ENCODE measurements at places on chromosomes 11 and 22.

GRCh38 chr11:107276077-107276476 lies 181.5 kb downstream of the CWF19L2 start:
- no peak for DNase-seq

GRCh38 chr22:35921777-35922176 lies 106.8 kb downstream of the RBFOX2 start:
- peak; percentile 43 for DNase-seq

GRCh38 chr11:129815596-129816461 lies at the start of gene TMEM45B:
TMEM45B (plus strand) TSS chr11:129815848; CDS start chr11:129852483, 36,635 bp downstream.
- peak; percentile 63 for DNase-seq

GRCh38 chr11:19735157-19735908 lies 22.7 kb downstream of the NAV2 start:
- DNase-seq = no peak

DNA sequence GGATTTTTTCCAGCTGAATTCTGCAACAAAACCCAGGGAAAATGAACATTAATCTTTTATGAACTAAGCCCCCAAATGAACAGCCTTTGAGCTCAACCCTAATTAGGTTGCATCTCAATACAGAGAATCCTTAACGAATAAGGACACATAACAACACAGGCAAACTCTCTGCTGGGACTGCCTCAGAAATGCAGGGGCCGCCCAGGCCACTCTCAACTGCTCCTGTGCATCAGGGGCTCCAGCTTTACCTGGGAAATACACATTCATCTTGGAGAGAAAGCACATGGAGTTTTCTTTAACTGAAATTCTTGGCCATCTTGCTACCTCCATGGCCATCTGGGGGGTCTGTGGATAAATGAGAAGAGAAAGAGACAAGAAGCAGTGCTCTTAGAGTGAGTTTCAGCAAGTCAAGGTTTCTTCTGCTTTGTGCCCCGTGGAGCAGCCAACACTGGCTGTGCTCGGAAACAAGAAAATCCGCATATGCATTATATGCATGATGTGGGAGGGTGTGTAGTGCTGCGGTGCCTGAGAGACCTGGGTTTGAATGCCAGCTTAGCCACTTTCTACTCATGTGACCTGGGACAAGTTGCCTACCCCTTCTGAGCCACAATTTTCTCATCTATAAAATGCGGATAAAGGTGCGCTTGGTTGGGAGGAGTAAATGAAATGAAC lies 81.9 kb upstream of the RCN1 start:
- no peak for DNase-seq

- no peak for DNase-seq
Observed at GRCh38 chr11:19727246-19727645, 14.6 kb downstream of the NAV2 start.

GRCh38 chr11:105612771-105613170 lies 2.9 kb downstream of the GRIA4 start:
- no peak for DNase-seq

DNA sequence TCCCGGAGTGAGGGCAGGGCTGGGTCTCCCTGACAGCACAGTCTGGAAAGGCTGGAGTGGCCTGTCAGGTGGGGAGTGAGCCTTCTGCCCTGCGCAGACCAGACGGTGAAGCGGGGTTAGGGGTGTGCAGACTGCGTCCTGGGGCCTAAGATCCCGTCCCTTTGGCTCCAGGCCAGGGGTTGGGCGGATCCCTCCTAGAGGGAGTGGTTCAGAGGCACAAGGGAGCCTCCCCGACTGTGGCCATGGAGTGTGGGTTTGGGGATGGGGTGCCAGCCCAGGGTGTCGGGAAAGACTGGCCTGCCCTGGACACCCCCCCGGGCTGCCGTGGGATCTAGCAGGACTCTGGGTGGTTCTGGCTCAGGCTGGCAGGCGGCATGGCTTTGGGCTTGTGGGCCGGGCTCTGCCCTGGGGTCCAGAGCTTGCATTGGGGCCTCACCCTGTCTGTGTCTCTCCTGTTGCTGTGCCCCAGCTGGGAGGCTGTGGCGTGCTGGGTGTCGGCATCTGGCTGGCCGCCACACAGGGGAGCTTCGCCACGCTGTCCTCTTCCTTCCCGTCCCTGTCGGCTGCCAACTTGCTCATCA lies 19.5 kb downstream of the TSPAN4 start:
- no peak for DNase-seq

GRCh38 chr11:34215806-34216453 lies 110.5 kb downstream of the NAT10 start:
- DNase-seq = no peak

DNA sequence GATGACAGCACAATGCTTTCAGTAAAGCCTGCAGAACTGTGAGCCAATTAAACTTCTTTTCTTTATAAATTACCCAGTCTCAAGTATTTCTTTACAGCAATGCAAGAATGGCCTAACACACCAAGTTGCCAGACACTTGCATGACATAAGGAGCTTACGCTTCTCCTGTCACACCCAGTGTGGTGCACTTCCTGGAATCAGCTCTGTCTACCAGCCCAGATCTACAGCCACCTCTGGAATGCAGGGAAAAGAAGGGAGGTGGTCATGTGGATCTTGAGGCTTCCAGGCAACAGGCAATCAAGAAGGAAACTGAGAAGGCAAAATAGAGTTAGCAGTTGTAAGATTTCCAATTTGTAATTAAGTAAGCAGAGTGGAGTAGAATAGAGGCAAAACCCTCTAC lies 37.4 kb upstream of the SESN3 start:
- DNase-seq = no peak

- no peak for DNase-seq
Observed at GRCh38 chr11:93718057-93718563, 23.2 kb downstream of the TAF1D start.

DNA sequence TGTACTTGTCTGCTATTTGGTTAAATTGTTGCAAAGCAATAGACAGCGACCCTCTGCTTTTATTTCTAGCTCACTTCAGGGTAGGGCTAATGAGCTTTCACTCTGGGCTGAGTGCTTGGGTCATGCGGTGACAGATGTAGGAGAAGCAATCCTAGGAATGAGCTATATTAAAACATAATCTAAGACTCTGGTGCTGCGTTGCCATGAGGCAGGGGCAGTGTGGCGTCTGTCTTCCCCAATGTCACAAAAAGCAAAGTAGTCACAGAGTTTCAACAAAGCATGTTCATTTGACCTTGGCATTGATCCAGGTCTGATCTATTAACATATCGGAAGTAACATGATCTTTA lies 55.5 kb upstream of the GRAMD1B start:
- no peak for DNase-seq

- peak; percentile 86 for DNase-seq
Observed at GRCh38 chr11:61792310-61793082, at the start of the genes FEN1 and TMEM258. FEN1 (plus strand) TSS chr11:61792911; CDS start chr11:61795362, 2,451 bp downstream. TMEM258 (minus strand) TSS chr11:61792599; CDS start chr11:61792558, 41 bp downstream.

GRCh38 chr11:33630936-33631748 lies 69.5 kb downstream of the C11orf91 start:
- no peak for DNase-seq

DNA sequence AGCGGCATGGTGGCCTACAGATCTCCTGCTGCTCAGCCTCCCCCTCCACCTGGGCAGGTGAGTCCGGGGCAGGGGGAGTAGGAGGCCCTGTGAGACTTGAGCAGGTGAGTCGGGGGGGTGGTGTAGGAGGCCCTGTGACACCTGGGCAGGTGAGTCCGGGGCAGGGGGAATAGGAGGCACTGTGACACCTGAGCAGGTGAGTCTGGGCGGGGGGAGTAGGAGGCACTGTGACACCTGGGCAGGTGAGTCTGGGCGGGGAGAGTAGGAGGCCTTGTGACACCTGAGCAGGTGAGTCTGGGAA lies 299.3 kb downstream of the BRD1 start:
- no peak for DNase-seq

DNA sequence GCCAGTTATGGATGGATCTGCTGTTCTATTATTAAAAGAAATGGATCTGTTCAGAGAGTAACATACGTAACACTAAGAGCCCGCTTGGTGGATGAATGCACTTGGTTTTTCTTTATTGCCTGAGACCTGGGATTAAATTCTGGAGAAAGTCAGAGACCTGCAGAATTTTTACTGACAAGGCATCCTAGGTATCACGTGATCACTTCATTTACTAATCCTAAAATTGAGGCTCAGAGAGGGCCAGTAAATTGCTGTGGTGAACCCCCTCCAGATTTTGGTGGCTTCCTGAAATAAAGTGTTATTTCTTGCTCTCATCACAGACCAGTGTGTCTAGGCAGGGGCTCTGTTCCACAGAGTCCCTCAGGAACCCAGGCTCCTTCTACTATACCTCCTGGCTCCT lies 187.9 kb upstream of the LARGE1 start:
- DNase-seq = no peak

GRCh38 chr22:46240506-46240905 lies 9.6 kb downstream of the CDPF1 start:
- no peak for DNase-seq

DNA sequence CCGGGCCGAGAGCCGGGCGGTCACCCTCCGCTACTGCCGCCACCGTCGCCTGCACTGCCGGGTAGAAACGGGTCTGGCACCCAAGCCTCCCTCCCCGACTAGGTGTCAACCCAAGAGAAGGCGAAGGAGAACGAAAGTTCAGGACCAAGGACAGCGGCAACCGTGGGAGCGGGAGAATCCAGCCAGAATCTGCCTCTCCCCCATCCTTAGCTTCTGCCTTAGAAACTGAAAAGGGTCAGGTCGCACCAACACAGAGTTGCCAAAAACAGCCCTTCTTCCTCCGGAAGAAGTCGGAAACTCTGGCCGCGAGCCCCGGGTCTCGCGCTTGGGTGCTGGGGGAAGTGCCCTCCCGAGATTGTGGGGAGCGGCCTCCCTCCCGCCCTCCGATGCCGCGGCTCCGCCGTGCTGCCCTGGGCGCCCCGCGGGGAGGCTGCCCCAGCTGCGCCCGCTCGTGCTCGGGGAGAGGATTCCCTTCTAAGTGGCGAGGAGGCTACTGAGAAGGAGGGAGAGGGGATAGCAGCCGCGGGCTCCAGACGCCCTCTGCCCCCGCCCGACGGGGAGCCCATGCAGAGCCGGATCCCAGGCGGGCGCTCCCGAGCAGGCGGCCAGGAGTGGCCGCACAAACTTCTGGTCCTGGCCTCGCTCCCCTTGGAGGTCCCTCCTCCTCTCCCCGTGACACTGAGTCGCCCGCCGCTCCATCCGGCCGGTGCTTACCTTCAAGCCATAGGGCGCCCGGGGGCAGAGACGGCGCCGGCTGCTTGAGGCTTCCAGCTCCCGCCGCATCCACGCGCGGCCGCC lies 637 bp downstream of the DRD2 start:
- DNase-seq = peak; percentile 49

GRCh38 chr11:16598906-16599305 lies 139.5 kb upstream of the C11orf58 start:
- no peak for DNase-seq

DNA sequence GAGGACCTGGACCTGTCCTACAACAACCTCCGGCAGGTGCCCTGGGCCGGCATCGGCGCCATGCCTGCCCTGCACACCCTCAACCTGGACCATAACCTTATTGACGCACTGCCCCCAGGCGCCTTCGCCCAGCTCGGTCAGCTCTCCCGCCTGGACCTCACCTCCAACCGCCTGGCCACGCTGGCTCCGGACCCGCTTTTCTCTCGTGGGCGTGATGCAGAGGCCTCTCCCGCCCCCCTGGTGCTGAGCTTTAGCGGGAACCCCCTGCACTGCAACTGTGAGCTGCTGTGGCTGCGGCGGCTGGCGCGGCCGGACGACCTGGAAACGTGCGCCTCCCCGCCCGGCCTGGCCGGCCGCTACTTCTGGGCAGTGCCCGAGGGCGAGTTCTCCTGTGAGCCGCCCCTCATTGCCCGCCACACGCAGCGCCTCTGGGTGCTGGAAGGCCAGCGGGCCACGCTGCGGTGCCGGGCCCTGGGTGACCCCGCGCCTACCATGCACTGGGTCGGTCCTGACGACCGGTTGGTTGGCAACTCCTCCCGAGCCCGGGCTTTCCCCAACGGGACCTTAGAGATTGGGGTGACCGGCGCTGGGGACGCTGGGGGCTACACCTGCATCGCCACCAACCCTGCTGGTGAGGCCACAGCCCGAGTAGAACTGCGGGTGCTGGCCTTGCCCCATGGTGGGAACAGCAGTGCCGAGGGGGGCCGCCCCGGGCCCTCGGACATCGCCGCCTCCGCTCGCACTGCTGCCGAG lies 1.5 kb downstream of the LRFN4 start:
- no peak for DNase-seq

DNA sequence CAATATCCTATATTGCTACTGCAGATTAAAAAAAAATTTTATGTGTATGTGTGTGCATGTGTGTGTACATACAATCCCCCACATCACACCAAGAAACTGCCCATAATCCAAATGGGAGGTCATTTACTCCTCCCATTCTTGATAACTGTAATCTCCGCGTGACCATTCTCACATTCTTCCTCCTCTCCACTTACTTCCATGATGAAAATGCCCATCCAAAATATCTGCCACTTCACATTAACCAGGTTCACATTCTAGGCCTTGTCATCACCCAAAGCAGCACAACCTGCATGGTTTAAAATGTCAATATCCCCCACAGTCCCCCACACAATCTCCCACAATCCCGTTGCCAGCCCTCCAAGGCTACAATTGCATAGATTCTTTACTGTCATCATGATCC lies 149.6 kb downstream of the LARGE1 start:
- no peak for DNase-seq

DNA sequence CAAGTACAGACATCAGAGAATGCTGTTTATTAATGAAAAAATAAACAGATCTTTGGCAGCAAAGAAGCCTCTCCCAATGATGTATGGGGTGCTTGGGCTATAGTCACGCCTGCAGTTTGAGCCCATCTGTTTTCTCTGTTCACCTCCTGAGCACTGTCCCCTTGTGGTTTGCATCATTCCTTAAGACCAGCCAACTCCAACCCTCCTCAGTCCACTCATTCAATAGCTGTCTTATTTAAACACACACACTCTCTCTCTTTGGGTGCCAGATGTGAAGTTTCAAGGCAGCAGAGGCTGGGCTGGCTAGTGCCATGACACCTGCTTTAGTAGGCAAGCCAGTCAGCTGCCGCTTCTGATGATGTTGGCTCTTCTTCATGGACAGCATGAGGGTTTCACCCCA lies 58.1 kb downstream of the POLD3 start:
- no peak for DNase-seq

- no peak for DNase-seq
Observed at GRCh38 chr11:62438641-62439040, 19.8 kb downstream of the SCGB1A1 start.

DNA sequence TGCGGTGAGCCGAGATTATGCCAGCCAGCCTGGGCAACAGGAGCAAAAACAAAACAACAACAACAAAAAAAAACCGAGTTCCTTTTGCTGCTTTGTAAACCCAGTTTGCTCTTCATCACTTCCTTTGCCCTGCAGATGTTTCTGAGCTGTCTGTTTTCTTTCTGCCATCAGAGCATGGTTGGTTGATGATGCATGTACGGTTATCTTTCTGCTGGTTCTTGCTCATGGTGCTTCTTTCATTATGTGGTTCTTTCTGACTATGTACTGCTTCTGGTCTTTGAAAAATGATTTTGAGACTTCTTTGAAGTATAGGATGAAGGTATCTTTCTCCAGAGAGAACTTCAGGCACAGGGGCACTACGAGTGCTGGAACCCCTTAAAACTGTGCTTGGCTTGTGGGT lies 13.2 kb downstream of the TANGO2 start:
- DNase-seq = no peak

GRCh38 chr22:20904980-20905355 lies 12.2 kb upstream of the CRKL start:
- DNase-seq = no peak

GRCh38 chr11:45650166-45651095 lies 15.0 kb downstream of the CHST1 start:
- DNase-seq = no peak

GRCh38 chr22:46589141-46589748 lies 30.9 kb upstream of the GRAMD4 start:
- no peak for DNase-seq
